ENCODE measurements at places on chromosomes 16 and 17. TPM values are rescaled to one million over a fixed set of nuclear protein-coding genes. Genes with fewer than 3 reads are reported as not detected.
A peak's percentile ranks its signal among the peaks of the same experiment; 100 is the strongest.

EVPLL gene
- total RNA-seq = not detected

CRHR1 gene
- total RNA-seq = not detected

SLC46A1 gene
- 9.7 TPM for total RNA-seq

FOXL1 gene
- total RNA-seq = 35.7 TPM

KIFC3 gene
- 54.9 TPM for total RNA-seq

GP1BA gene
- total RNA-seq = not detected

VWA3A gene
- total RNA-seq = not detected

RDM1 gene
- total RNA-seq = not detected

GRCh38 chr17:65876985-65877384, 314.9 kb downstream of the CEP112 start:
- no peak for DNase-seq
- no peak overlapping the region for H3K4me3 ChIP-seq
- H3K27me3 ChIP-seq = no peaks in the 10 kb centered on the region
- H3K4me1 ChIP-seq = no peaks in the 10 kb centered on the region

DNA sequence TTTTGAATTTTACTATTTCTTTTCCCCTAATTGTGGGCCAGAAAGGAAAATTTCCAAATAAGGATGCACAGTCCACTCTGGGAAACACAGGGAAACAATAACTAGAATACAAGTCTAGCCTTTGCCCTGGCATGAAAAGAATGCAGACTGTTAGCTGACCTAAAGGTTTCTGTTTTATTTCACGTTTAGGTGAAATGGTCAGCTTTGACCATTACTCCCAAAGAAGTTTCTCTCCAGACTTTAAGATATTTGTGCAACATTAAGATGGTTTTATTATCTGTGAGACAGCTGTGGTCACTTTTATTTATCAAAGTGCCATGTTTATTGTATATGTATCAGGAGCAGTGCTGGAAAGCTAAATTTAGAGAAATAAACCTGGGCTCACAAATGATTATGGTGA, 163.9 kb downstream of the SPECC1 start:
- no peak for DNase-seq
- H3K36me3 ChIP-seq = no peaks in the 10 kb centered on the region
- H3K27me3 ChIP-seq = no peaks in the 10 kb centered on the region

DNA sequence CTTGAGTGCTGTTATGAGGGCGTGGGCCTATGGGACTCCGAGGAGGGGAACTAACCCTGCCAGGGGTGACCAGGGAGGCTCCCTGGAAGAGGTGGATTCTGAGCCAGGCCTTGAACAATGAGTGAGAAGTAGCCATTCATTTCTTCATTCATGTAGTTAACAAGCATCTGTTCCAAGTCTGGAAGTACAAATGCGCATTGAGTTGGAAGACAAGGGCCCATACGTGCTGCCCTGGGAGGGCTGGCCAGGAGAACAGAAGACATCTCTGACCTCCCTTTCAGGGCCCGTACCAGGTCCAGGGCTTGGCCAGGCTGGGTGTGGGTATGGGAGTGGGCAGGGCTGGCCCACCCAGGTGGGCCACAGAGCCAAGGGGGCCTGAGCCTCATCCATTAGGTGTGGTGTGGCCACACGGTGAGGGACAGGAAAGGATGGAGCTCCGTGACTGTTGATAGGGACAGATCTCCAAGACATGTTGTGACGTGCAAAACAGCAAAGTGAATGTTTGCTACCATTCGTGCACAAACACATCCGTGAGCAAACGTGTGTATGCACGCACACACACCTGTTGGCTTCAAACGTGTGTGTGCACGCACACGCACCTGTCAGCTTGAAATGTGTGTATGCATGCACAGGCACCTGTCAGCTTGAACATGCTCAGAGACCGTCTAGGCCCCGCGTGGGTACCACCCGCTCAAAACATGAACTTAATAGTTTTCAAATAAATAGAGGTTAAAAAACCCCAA, 46.8 kb downstream of the ZDHHC7 start:
- no peak overlapping the region for H3K4me3 ChIP-seq
- DNase-seq = no peak
- H3K4me1 ChIP-seq = no peaks in the 10 kb centered on the region

- peak overlapping the region; percentile 20 for H3K4me3 ChIP-seq
- no peaks in the 10 kb centered on the region for H3K27me3 ChIP-seq
- H3K27ac ChIP-seq = peak overlapping the region; percentile 35
- no peak for DNase-seq
Observed at GRCh38 chr17:15384142-15384787, 42.9 kb upstream of the TEKT3 start.

- peaks cover 28% of the 10 kb centered on the region for H3K36me3 ChIP-seq
- DNase-seq = no peak
- H3K27ac ChIP-seq = peak overlapping the region; percentile 90
- no peaks in the 10 kb centered on the region for H3K27me3 ChIP-seq
- peak overlapping the region; percentile 100 for H3K4me3 ChIP-seq
Observed at GRCh38 chr16:2775765-2776499, 1.1 kb downstream of the ELOB start.

DNA sequence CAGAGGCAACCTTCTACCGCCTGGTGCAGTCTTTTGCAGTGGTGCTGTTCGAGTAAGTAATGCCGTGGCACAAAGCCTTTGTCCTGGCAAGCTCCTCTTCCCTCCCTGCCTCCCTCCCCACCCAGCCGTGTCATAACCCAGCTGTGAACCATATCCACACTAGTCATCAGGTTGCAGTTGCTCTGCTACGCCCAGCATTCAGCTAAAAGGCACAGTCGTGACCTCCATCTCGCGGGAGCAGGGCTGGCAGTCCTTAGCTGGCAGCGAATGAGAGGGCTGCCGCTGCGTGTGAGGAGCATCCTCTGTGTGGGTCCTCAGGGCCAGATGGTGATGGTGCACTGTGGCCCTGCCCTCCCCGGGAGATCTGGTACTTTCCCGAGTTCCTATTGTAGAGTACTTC, 39.3 kb downstream of the CIBAR2 start:
- H3K27ac ChIP-seq = no peak overlapping the region
- peaks cover 58% of the 10 kb centered on the region for H3K36me3 ChIP-seq
- H3K4me3 ChIP-seq = no peak overlapping the region
- no peak for DNase-seq

DNA sequence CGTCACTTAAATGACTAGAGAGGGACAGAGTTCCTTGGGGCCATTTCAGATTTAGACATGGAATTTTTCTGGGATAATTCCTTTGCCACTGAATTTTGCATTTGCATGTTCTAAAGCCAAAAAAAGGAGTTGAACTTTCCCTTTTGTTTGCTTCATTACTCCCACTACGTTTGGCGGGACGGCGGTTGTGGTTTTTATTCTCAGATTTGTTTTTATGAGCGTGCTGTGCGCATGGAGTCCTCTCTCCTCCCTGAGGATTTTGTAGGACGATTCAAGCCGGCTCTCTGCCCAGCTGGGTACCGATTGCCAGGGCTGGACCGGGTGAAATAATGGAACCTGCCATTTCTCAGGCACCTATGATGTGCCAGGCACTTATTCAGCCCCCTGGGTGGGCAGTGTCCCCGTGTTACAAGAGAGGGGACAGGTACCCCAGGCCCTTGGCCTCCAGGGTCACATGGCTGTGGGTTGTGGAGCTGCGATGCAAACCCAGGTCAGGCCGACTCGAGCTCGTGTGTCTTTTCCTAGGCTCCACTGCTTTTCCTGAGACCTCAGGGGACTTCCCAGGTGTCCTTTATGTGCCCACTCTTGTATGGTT, 18.8 kb downstream of the CMIP start:
- no peak overlapping the region for H3K4me3 ChIP-seq
- no peak overlapping the region for H3K27ac ChIP-seq
- no peaks in the 10 kb centered on the region for H3K4me1 ChIP-seq
- no peak for DNase-seq
- H3K36me3 ChIP-seq = no peaks in the 10 kb centered on the region

DNA sequence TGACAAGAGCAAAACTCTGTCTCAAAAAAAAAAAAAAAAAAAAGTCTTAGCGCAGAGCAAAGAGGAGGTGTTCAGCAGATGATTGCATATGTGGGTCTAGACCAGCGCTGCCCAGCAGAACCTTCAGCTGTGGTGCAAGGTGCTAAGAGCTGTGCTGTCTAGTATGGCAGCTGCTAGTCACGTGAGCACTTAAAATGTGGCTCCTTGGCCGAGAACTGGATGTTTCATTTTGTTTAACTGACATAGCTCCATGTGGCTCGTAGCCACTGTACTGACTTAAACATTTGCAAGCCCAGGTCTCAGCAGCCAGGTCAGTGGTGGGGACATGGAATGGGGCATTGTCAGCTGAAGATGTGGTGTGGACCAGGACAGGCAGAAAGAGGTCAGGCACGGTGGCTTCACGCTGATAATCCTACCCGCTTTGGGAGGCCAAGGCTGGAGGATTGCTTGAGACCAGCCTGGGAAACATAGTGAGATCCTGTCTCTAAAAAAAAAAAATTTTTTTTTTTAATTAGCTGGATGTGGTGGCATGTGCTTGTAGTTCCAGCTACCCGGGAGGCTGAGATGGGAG, 9.2 kb downstream of the C1QTNF1 start:
- no peak overlapping the region for H3K4me3 ChIP-seq
- H3K4me1 ChIP-seq = peaks cover 9% of the 10 kb centered on the region
- no peak for DNase-seq
- no peaks in the 10 kb centered on the region for H3K36me3 ChIP-seq

GRCh38 chr17:1179112-1179817, 516 bp downstream of the ABR start:
- H3K36me3 ChIP-seq = no peaks in the 10 kb centered on the region
- DNase-seq = no peak

- H3K4me3 ChIP-seq = no peak overlapping the region
- no peaks in the 10 kb centered on the region for H3K36me3 ChIP-seq
- H3K4me1 ChIP-seq = no peaks in the 10 kb centered on the region
- no peak for DNase-seq
- no peaks in the 10 kb centered on the region for H3K27me3 ChIP-seq
- no peak overlapping the region for H3K27ac ChIP-seq
Observed at GRCh38 chr16:85999778-86000177, 100.8 kb downstream of the IRF8 start.

- no peaks in the 10 kb centered on the region for H3K36me3 ChIP-seq
- H3K27ac ChIP-seq = no peak overlapping the region
- no peaks in the 10 kb centered on the region for H3K4me1 ChIP-seq
- peaks cover 5% of the 10 kb centered on the region for H3K27me3 ChIP-seq
Observed at GRCh38 chr17:79108232-79108850, 33.7 kb downstream of the ENGASE start.

DNA sequence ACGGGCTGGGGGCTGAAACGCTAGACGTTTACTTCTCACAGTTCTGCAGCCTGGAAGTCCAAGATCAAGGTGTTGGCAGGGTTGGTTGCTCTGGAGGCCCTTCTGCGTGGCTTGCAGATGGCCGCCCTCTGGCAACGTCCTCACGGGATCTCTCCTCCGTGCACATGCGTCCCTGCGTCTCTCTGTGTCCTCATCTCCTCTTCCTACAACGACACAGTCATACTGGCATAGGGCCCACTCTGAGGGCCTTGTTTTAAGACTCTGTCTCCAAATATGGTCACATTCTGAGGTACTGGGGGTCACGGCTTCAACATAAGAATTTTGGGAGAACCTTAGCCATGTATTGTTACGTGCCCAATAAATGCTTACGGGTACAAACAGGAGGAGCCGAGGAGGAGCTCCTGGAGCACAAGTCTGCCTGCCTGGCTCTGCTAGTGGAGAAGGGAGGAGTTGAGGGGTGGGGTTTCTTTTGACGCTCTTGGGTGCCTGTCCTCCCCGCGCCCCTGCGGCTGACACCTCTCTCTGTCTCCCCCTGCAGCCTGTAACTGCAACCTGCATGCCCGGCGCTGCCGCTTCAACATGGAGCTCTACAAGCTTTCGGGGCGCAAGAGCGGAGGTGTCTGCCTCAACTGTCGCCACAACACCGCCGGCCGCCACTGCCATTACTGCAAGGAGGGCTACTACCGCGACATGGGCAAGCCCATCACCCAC, 141.1 kb downstream of the NTN1 start:
- H3K27me3 ChIP-seq = no peaks in the 10 kb centered on the region
- DNase-seq = peak; percentile 94
- peak overlapping the region; percentile 86 for H3K27ac ChIP-seq
- H3K4me3 ChIP-seq = peak overlapping the region; percentile 15
- peaks cover 6% of the 10 kb centered on the region for H3K4me1 ChIP-seq
- H3K36me3 ChIP-seq = no peaks in the 10 kb centered on the region

DNA sequence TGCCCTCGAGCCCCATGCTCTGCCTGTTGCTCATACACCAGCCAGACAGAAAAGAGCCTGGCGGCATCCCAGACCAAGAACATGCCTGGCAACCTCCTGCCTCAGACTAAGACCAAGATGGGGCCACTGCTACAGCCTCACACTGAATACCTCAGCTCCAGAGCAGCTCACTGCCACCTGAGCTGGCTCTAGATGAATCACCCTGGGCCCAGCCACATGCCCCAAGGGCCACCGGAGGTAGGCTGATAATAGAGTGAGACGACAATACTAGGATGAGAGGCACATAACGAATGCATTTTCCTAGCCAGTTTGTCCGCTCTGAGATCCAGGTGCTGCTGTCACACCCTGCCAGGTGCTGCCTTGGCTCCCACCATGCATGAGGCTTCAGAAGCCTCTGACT, 13.0 kb downstream of the PIP4K2B start:
- H3K4me1 ChIP-seq = no peaks in the 10 kb centered on the region
- H3K27me3 ChIP-seq = no peaks in the 10 kb centered on the region
- H3K36me3 ChIP-seq = peaks cover 51% of the 10 kb centered on the region
- DNase-seq = no peak

DNA sequence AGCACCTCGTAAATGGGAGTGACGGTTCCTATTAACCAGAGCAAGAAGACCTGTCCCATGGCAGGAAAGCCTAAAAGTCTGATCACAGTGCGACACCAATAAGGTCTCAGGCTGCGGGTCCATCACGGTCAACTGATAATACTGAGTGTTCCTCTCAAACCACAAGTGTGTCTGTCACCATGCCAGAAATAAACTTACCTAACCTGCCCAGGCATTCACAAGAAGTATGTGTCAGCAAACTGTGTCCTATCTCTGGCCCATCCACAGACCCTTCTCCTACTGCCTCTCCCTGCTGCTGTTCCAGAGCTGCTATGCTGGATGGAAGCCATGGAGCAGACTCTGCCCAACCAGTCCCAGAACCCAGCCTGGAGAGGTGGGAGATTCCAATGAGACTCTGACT, 73.5 kb downstream of the ZNF423 start:
- H3K27me3 ChIP-seq = no peaks in the 10 kb centered on the region
- H3K36me3 ChIP-seq = no peaks in the 10 kb centered on the region
- no peak overlapping the region for H3K4me3 ChIP-seq
- peaks cover 3% of the 10 kb centered on the region for H3K4me1 ChIP-seq

GRCh38 chr16:16867973-16868372, 489.0 kb downstream of the NPIPA7 start:
- no peak for DNase-seq
- no peak overlapping the region for H3K4me3 ChIP-seq
- H3K27ac ChIP-seq = no peak overlapping the region
- no peaks in the 10 kb centered on the region for H3K4me1 ChIP-seq

DNA sequence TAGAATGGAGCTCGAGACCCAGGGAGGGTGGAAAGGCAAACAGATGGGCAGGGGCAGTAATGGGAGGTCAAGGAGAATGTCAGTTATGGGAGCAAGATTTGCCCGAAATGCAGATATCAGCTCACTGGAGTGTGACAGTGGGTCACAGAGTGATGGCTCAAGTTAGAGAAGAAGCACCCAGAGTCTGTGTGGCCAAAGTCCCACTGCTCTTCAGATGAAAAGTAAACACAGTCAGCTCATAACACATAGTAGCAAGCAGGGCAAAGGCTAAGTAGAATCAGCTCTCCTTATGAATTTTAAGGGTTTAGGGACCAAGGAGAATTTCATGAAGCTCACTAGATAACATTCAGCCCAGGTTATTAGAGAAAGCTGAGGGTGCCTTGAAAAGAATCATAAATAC, 264.9 kb upstream of the MON1B start:
- H3K27me3 ChIP-seq = no peaks in the 10 kb centered on the region
- H3K27ac ChIP-seq = no peak overlapping the region
- no peaks in the 10 kb centered on the region for H3K36me3 ChIP-seq
- no peak for DNase-seq
- no peak overlapping the region for H3K4me3 ChIP-seq
